ENCODE measurements at places on chromosomes 12 and 14.

DNA sequence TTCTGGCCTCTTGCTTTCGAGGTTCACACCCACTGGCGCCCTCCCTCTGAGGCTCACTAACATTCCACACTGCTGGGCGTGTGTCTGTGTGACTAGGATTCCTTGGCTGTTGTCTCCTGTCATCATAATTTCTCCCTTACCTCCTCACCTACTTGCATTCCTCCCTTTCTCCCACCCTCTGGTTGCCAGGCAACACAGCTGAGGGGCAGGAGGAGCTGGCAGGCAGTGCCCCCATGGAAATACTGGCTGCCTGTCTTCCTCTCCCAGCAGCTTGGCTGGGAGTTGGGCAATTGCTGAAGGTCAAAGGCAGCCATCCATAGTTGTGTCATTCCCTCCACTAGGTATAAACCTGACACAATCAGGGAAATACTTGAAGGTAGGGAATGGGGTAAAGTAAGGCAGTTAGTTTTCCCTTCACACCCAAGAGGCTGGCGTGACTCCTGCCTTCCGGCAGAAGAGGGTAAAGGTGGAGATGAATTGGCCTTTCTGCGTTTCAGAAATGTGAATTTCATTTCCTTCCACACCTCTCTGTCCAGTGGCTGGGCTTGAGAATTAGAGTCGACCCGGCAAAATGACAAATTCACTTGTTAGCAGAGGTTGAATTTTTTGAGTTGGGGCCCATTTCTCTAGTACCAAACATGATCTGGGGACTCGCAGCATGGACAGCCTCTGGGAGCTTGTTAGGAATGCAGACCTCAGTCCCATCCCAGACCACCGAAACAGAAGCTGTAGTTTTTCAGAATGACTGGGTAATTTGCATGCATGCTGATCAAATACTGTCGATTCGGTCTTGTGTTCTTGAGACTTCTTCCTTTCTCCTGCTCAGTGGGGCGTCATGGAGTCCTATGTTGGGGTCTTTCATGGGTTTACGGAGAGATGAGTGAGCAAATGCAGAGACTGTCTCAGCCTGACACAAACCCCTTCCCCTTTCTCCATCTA is 24.3 kb upstream of the EMP1 start:
- DNase-seq, result no peak

DNA sequence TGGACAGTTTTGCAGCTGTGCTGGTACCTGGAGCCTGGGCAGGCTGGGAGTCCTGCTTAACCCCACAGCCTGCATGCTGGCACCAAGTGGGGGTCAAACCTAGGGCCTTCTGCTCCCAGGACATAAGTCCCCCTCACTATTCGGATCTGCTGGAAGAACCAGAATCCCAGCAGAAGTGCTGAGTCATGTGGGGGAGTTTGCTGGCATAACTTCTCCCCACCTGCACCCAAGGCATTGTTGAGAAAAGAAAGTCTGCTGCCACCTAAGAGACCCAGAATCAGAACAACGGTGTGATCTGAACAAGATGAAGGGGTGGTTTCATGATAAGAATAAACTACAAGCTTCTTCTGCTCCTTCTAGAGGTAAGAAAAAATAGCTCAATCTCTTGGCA is 102.7 kb downstream of the RBM19 start:
- DNase-seq, result no peak

DNA sequence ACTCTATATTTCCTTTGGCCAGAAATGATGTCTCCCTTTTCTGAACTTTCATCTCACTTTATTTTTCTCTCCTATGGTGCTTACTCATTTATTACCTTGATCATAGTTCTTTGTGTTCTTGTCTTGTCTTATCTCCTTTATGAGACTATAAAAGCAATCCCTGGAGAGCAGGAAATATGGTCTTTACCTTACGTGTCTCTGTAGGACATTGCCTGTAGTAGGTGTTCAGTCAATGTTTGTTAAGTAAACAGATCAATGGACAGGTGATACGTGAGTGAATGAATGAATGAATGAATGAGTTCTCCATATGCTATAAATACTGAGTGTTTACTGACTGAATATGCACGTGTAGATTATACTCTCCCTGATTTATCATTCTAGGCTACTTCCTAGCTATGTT is 193.7 kb upstream of the HMGA2 start:
- DNase-seq, result no peak

DNA sequence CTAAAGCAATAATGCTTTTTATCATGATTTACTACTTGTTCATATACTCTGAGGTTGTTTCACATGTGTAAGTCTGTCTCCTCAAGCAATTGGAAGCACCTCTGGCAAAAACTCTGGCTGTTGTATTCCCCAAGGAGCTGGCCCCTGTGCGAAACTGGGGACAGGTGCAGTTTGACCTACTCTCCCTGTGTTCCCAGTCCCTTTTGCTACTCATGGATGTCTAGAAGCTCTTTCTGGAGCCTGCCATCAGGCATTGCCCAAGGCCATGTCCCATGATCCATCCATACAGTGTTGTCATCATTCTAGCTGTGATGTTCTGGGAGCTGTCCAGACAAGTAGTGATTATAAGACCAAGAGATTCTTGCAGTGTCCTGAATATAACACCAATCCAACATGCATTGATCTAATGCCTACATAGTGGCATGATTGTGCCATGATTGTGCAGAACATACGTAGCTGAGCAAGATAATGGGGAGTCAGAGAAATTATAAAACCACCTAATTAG is 14.9 kb downstream of the AKAP6 start:
- DNase-seq, result no peak

GRCh38 chr14:72780751-72781150 is 113.2 kb downstream of the DPF3 start:
- DNase-seq, result no peak

DNA sequence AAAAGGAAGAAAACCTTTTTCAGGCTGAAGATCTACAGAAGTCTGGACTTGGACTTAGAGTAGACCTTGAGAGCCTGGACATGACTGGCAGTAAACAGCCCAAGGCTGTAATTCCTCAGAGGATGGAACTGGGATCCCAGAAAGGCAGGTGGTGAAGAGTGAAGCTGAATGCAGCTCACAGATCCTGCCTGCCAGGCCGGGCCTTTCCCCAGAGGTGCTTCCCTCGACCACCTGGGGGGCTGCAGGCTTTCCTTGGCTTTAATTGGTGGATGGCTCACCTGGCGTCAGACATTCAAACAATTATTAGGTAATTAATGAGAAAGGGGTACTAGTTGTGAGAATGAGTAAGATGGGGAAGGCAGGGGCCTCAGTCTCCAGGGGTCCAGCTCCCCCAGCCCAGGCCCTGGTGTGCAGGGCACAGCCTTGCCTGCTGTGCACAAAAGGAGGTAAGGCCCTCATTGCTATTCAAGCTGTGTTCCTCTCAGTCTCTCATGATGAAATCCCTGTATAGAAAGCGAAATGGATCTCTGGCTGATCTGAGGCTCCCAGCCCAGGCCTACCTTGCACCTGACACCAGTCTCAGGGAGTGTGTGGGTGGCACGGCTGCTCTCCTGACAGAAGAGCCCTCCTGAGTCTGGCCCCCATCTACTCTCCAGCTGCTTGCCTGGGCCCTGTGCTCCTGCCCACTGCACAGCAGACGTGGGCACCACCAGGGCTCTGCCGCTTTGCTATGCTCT is 63.0 kb upstream of the TCL1A start:
- DNase-seq, result no peak

DNA sequence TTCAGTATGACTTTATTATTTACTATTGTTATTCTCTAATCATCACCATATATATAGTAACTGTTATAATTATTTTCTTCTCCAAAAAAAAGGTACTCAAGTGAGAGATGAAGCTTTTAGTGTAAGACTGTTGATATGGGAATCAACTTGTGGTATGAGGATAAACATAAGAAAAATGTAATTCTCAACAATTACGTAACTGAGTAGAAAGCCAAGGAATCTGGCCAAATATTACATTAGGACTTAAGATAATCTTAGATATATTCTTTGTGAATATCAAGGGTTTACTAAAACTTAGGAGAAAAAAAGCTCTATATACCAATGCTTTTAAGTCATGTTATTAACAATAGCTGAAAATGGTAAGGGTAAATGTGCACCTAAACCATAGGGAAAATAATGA is 13.3 kb downstream of the SENP1 start:
- no peak for DNase-seq

GRCh38 chr12:132881818-132882217 is 5.6 kb downstream of the CHFR start:
- DNase-seq, result peak; percentile 73

DNA sequence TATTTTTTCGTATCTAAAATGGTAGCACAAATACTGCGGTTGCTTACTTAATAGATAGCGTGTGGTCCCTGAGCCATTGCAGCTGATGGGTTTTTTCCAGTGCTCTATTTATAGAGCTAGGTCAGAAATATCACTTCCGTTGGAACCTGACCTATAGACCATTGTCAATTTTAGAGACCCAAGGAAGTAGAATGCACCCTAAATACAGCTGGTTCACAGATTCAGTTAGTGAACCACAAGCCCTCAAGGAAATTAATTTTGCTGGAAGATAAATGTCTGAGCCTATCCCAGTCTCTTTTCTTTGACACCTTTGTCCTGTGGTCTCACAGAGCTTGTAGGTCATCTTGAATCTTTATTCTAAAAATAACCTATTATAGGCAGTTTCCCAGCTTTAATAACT is 391.0 kb downstream of the ZFP36L1 start:
- DNase-seq, result no peak

DNA sequence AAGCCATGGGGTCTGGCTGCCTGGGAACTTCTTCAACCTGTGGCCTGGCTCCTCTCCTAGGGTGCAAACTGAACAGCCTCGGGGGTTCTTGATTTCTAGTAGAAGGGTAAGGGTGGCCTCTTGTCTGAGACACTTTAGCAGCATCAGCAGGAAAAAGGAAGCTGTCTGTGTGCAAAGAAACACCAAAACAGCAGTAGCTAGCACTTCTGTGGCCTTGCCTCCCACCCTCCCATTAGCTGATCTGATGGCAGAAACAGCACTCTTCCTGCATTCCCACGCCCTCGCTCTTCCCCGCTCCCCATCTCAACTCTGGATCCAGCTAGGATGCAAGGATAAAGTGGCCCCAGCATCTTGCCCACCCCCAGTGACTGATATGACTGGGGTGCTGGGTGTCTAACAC is 20.7 kb downstream of the SLC7A8 start:
- no peak for DNase-seq

- DNase-seq, result peak; percentile 84
These were observed 24.0 kb downstream of the CCDC85C start for GRCh38 chr14:99579903-99580571.

- no peak for DNase-seq
These were observed 16.0 kb upstream of the ACTR6 start for GRCh38 chr12:100184549-100185145.

DNA sequence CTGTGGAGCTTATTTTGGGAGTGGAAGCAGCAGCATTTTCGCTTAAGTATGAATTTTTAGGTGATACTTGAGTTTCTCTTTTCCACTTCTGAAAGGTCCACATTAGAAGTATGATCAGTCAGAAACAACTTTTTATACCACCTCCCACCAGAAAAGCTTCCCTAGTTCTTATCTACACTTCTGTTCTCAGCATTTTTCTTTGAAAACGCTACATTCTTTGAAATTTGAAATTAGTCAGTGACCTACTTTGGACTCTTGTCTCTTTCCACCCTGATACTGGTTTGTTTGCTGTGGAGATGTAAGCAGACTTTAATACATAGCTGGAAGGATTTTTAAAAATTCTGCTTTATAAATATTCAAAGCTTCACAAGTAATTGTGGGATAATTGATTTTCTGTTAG is 22.2 kb downstream of the PCBP2 start:
- DNase-seq, result no peak

DNA sequence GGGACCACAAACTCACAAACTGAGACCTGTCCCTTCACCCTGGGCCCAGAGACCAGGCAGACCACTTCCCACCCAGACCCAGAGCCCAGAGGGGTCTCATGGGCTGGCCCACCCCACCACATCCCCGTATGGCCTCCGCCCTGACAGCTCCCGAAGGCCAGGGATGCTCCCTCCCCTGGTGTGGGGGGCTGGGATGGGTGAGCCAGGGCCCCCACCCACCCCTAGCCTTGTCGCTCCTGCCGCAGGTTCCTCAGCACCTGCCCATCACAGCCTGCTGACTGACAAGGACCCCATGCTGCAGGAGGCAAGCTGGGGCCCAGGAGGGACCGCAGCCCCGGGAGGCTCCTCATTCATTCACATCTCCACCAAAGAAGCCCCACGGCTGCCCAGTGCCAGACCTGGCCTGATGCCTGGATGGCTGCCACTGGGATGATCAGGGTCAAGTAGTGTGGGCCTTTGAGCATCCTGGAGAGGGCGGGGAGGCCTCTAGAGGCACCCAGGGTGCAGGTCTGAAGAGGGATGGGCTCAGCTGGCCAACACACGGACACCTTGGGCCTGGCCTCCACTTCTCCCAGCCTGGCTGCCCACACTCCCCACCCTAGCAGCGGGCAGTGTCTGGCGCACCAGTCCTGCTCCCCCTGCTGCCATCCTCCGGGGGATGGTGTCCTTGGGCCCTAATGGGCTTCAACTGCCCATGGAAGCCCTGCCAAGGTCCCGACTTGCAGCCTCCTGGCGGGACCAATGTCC is 24.7 kb upstream of the GPR132 start:
- peak; percentile 4 for DNase-seq

DNA sequence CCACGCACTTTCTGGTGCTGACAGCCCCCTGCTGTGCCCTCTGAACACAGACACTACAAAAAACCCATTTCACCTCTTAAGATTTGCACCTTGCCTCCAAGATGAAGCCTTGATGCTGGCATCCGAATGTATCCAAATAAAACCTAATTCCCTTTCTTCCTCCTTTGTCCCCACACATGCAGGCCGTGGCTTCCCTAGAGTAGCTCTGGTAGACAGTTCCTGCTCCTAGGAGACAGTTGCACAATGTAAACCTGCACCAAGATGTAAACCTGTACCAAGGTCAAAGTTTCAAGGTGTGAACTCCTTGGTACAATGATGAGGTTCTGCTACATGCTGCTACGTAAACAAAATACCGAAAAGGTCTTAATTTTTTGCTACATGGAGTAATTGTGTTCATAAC is 625 bp upstream of the ABHD12B start:
- no peak for DNase-seq

GRCh38 chr12:7923241-7924236 is 12.4 kb downstream of the SLC2A3 start:
- no peak for DNase-seq

- DNase-seq, result no peak
These were observed 298.6 kb downstream of the PDZRN4 start for GRCh38 chr12:41486718-41487117.

DNA sequence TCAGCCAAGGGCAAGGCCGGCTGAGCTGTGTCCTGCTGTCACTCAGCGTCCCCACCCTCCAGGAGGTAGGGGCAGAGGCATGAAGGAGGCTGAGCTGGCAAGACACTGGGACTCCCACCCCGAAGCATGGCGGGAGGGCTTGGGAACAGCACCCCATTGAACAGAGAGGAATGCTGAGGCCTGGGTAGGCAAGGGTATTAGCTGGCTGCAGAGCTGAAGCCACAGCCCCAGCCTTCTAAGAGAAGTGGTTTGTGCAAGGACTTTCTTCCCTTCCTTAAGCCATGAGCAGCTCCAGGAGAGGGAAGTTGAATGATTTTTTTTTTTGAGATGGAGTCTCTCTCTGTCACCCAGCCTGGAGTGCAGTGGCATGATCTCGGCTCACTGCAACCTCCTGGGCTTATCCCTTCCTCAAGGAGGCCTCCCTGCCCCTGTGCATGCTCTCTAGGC is 6.6 kb upstream of the CFAP73 start:
- DNase-seq, result no peak
